ENCODE measurements at places on chromosomes 1 and 21.

GRCh38 chr1:184994301-184994700 is 20.0 kb upstream of the NIBAN1 start:
- no peak for DNase-seq

- DNase-seq, result no peak
Measured at GRCh38 chr1:93612510-93612909, 69.1 kb downstream of the BCAR3 start.

GRCh38 chr1:213773975-213774374 is 213.8 kb upstream of the PROX1 start:
- DNase-seq, result no peak

- DNase-seq, result peak; percentile 95
Measured at GRCh38 chr1:234206651-234207284, 166.5 kb upstream of the COA6 start.

DNA sequence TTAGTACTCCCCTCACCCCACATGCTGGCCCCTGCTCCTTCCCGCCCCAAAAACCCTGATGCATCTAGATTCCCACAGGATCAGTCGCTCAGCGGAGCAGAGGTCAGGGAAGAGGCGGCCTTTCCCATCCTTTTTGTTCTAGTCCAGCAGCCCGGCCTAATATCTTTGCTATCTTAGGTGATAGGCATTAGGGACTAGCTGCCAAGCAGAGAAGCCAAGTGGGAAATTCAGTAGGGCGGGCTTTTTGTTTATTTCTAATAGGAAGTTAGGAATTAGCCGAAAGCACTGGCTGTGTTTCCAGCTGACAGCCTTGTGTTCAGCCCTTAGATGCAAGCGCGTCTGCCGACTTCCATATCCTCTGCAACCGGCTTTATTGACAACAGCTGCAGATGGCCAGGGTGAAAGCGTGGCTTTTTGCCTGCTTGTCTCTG is 59.0 kb upstream of the BCAR3 start:
- DNase-seq, result no peak
